CD4-positive, CD25-positive, alpha-beta regulatory T cell (primary cell): ENCODE measurements at places on chromosomes 3 and 15.

DNA sequence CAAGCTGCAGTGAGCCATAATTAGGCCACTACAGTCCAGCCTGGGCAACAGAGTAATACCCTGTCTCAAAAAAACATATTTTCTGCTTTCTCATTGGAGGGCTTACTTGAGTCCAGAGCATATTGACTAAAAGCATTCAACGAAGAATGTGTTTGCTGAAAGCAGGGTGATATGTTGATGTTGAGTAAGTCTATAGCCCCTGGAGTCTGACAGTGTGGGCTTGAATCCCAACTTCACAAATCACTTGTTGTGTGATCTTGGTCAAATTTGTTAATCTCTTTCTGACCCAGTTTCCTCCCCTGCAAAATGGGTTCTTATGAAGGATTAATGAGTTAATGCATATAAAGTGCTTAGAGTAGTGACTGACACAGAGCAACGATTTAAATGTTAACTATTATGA, 403.9 kb downstream of the MECOM start:
- DNase-seq = no peak

GRCh38 chr15:40825661-40826422, 2.7 kb downstream of the PPP1R14D start:
- no peak for DNase-seq

GRCh38 chr3:56484525-56485032, 16.3 kb upstream of the ERC2 start:
- no peak for DNase-seq

DNA sequence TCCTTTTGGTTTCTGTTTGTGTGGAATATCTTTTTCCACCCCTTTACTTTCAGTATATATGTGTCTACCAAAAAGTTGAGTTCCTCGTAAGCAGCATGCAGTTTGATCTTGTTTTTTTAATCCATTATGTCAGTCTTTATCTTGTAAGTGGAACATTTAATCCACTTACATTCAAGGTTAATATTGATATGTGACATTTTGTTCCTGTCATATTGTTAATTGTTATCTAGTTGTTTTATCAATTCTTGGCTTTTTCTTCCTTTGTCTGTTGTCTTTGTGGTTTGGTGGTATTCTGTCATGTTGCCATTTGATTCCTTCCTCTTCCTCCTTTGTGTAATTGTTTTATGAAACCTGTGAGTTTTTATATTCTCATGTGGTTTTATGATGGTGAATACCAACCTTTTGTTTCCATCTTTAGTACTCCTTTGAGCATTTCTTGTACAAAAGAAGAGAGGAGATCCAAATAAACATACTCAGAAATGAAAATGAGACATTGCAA, 43.4 kb upstream of the XCR1 start:
- peak; percentile 18 for DNase-seq
